Muscle of leg (tissue), 16 donors: ENCODE measurements at places on chromosomes 12 and 14.

DNA sequence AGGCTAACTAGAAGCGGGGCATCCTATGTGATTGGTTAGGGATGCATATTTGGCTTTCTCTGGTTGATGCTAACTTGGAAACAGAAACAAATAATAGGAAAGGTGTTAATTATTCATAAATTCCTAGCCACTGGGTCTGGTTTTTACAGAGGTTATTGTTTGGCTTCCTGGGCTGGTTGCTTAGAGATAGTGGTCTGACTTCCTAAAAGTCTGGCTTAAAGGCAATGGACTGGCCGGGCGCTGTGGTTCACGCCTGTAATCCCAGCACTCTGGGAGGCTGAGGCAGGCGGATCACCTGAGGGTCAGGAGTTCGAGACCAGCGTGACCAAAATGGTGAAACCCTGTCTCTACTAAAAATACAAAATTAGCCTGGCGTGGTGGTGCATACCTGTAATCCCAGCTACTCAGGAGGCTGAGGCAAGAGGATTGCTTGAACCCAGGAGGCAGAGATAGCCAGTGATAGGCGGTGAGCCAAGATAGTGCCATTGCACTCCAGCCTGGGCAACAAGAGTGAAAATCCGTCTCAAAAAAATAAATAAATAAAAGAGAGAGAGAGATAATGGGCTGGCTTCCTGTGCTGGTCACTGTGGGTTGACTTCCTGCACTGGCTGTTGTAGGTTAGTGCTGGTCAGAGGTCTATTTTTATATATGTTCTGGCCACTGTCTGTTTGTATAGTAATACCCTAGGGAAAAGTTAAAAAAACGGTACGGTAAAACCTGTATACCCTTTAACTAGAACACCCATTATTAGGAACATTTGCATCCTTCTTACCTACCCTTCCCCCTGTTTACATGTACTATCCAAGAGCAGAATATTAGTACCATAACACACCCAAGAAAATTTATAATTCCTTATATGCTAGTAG lies 24.1 kb downstream of the OR6S1 start:
- no peak for DNase-seq

DNA sequence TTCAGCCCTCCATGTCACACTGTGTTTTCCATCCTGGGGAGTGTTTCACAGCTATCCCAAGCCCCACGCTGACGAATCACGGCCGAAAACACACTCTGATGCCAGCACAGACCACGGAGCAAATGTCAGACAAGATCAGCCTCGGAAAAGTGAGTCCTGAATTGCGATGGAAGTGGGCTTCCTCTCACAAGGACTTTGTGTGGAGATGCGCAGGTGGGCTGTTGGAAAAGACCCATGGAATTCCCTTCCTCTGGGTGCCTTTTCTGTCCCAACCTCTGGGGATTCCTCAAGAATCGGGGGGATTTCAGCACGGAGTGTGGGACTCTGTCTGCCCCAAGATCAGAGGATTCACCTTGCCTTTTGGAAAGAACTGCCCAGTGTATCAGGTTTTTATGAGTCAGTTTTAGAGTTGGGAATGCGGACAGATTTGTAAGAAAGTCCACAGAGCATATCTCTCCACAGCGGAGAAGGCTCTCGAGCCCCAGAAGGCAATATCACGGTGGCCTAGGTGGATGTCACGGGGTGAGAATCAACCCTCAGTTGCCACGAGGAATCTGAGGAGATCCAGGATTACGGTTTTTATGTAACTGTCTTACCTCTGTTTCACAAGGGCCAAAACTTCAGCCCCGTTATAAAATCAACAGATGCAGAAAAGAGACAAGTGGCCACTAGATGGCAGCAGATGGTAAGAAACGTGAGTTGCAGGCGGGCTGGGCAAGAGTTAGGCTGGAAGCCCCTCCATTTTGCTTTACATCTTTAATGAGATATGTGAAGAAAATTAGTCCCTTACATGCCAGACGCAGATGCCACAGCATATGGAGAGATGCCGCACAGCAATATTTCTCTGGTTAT lies 201.9 kb downstream of the DAD1 start:
- peak; percentile 89 for DNase-seq

DNA sequence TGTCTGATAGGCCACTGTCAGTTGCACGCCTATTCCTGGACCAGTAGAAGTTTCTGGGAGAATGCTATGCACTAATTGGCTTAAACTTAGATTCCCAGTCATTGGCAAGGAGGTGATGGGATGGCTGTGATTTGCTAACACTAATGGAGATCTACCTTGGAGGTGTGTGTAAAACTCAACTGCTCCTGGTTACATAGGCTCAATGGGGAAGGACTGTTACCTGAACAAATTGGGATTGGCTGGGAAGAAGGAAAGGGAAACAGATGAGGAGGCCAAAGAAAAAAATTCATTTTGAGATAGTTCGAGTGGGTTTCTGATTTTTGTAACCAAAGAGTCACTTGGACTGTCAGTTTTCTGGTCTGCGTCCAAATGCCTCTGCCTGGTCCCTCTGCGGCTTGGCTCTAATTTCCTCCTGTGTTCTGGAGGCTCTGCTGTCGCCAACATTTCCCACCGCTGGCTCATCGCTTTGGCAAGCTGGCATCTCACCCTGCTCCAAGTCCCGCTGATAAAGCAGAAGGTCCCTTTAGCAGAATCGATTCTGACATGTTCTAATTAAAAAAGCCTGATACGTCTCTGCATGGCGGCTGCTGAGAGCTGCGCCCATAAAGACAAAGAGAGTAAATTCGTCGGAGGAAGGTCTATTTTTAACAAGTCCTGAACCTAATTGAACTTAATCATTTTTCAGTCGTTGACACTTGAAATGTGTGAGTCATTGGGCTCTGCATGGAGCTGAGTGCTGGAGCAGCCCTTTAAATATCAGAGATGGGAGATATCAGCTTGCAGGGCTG lies 2.0 kb upstream of the CCDC63 start:
- DNase-seq = no peak

DNA sequence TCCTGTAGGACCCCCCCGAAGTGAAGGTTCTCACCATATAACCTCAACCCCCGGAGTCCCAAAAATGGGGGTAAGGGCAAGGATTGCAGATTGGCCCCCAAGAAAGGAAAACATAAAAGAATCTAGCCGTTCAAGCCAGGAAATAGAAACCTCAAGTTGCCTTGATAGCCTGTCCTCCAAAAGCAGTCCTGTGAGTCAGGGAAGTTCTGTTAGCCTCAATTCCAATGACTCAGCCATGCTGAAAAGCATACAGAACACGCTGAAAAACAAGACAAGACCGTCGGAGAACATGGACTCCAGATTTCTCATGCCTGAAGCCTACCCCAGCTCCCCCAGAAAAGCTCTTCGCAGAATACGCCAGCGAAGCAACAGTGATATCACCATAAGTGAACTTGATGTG lies 344.2 kb upstream of the RGS6 start:
- no peak for DNase-seq

DNA sequence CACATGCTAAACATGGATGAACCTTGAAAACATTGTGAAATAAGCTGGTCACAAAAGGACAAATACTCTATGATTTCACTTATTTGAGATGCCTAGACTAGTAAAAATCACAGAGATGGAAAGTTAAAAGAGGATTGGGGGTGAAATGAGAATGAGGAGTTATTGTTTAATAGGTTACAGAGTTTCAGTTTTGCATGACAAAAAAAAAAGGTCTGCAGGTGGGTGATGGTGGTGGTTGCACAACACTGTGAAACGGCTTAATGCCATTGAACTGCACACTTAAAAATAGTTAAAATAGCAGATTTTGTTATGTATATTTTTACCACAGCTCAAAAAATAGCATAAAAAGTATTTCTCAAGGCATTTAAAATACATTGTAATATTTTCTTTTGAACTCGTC lies 151.9 kb upstream of the NRXN3 start:
- DNase-seq = no peak

- peak; percentile 74 for DNase-seq
These were observed 90.9 kb upstream of the MDM1 start for GRCh38 chr12:68422956-68423574.

DNA sequence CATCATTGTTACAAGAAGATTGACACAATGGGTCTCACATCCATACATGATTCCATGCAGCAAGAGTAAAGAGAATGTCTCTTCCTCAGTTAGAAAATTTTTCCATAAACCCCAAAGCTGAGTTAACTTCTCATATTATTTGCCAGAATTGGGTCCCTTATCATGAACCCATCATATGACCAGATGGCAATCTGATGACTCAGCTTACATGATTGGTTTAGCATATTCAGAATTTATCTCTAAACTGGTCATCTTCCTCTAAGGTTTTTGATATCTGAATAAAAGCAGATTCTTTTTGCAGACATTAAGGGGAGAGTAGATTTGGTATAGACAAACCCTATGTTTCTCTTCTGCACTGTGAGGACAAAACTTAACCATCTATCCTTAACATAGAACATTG lies 174.9 kb downstream of the PIK3C2G start:
- DNase-seq = no peak

GRCh38 chr12:71455028-71455737 lies 15.6 kb downstream of the LGR5 start:
- DNase-seq = no peak

DNA sequence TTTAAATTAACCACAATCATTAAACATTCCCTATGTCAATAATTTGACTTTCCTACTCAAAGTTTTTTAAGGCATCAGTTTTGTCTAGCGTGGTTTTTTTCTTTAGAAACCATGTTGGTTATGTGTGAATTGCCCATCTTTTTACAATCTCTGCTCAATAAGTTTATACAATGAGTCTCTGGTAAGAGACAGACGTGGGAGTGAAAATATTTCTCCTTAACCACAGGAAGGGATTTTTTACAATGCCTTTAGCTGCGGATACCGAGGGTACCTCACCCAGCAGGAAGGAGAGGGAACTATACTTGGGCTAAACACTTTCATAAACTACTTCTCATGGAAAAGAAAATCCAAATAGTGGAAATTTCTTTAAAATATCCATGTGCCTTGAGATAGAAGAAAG lies 191.4 kb upstream of the BCL2L14 start:
- no peak for DNase-seq

- DNase-seq = no peak
These were observed 49.7 kb downstream of the NTF3 start for GRCh38 chr12:5481645-5482044.

GRCh38 chr14:85822236-85822635 lies 292.3 kb downstream of the FLRT2 start:
- DNase-seq = peak; percentile 70

GRCh38 chr12:47868552-47869031 lies 36.2 kb downstream of the VDR start:
- DNase-seq = no peak

- no peak for DNase-seq
These were observed 582 bp downstream of the LRRIQ1 start for GRCh38 chr12:85036733-85037132.

DNA sequence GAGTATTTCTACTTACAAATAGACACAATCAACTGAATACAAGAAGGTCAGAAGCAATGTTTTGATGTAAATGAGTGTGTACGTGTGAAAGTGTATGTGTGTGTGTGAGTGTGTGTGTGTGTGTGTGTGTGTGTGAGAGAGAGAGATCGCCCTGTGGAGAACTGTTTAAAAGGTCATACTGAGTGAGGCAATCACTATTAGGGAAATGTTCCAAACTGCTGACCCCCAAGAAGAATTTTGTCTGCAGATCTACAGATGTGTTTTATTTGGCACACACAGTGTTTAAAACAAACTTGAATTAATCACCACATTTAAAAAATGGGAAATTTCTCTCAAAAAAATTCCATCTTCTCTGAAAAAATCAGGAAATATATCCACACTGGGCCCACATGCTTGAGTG lies 1069.1 kb downstream of the SLC6A15 start:
- DNase-seq = no peak

DNA sequence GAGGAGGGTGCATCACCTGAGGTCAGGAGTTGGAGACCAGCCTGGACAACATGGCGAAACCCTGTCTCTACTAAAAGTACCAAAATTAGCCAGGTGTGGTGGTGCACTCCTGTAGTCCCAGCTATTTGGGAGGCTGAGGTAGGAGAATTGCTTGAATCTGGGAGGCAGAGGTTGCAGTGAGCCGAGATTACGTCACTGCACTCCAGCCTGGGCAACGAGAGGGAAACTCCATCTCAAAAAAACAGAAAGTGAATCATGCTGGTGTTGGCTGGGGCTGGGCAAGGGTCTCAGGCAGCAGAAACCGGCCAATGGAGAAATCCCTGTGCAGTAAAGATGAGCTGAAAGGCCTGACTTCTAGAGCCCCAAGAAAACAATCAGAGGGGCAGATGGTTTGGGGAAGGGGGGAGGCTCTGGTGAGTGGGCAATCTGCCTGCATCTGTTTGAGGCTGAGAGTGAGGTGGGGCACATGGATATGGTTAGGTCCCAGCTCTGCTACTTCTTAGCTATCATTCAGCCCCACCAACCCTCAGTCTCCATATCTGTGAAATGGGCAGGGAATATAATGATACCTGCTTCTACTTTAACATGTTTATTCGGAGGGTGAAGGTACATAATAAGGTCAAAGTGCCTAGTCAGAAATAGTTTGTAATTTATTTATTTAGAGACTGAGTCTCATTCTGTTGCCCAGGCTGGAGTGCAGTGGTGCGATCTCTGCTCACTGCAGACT lies 21.3 kb upstream of the COX6A1 start:
- DNase-seq = no peak

DNA sequence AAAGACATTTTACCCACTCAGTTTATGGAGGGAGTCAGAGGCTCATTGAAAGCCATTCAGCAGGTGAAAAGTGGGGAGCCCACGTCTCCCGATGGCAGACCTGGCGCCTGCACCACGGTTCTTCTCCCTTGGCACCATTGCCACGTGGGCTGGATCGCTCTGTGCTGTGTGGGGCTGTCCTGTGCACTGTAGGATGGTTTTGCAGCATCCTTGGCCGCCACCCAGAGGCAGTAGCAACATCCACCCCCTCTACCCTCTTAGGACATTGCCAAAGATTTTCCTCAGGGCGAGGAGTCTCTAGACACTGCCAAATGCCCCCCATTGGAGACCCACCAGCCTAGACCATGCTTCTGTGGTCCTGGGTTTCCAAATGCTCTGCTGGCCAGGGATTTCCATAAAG lies 60.2 kb downstream of the SYNE3 start:
- no peak for DNase-seq
